ENCODE measurements at places on chromosomes 6 and 20.
A peak's percentile ranks its signal among the peaks of the same experiment; 100 is the strongest.

DNA sequence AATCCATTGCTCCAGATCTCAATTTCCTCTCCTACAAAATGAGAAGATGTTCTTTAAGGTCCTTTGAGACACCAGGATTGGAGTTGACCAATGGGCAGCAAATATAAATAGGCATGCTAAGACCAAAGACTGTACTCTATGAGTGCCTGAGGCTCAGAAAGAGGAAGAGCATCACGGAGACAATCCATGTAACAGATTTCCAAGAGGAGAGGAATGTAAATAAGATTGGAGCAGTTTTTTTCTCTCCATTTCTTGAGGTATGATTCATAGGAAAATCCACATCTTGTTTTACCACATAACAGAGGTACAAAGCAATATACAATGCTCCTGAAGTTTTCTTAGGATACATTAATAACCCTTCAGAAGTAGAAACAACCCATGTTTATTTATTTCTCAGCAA is 109.8 kb downstream of the UBE3D start:
- no peak for DNase-seq
- no peaks in the 10 kb centered on the region for H3K27me3 ChIP-seq
- no peak overlapping the region for H3K27ac ChIP-seq
- H3K4me3 ChIP-seq, result no peak overlapping the region
- peaks cover 7% of the 10 kb centered on the region for H3K36me3 ChIP-seq
- H3K4me1 ChIP-seq, result no peaks in the 10 kb centered on the region

GRCh38 chr6:107731422-107732319 is 92.4 kb downstream of the SCML4 start:
- H3K4me3 ChIP-seq, result peak overlapping the region; percentile 83
- H3K4me1 ChIP-seq, result peaks cover 69% of the 10 kb centered on the region
- peak overlapping the region; percentile 91 for H3K27ac ChIP-seq

- no peak overlapping the region for H3K4me3 ChIP-seq
- no peaks in the 10 kb centered on the region for H3K27me3 ChIP-seq
- no peaks in the 10 kb centered on the region for H3K36me3 ChIP-seq
- H3K27ac ChIP-seq, result no peak overlapping the region
- no peaks in the 10 kb centered on the region for H3K4me1 ChIP-seq
Measured at GRCh38 chr20:15789079-15789478, 784.2 kb downstream of the KIF16B start.

DNA sequence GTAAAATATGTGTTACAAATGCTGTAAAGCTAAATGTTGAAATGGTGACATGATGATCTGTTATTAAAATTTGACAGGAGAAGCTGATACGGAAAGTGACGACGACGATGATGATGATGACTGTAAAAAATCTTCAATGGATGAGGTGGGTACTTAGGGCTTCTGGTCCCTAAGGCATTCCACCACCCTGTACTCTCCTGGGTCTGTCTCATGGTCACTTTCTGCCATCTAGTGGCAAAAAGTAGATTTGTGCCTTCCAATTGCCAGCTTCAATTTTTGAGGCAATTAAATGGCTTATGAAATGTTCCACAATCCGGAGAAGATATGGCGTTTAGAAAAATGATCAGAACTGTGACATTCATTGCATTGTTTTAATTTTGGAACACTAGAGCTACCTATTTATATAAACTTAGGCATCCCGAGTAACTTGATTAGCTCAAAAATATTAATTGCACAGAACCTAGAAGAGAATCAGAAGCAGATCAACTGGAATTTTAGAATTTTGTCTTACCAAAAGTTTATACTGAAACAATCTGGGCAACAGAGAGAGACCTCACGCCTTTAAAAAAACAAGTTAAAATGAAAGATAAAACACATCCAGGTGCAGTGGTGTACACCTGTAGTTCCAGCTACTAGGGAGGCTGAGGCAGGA is 346.5 kb upstream of the PLCB4 start:
- no peaks in the 10 kb centered on the region for H3K27me3 ChIP-seq
- H3K4me1 ChIP-seq, result no peaks in the 10 kb centered on the region
- H3K4me3 ChIP-seq, result no peak overlapping the region
- H3K27ac ChIP-seq, result no peak overlapping the region
- DNase-seq, result no peak
- peaks cover 10% of the 10 kb centered on the region for H3K36me3 ChIP-seq

- H3K4me1 ChIP-seq, result peaks cover 91% of the 10 kb centered on the region
- peak overlapping the region; percentile 66 for H3K27ac ChIP-seq
- DNase-seq, result no peak
- H3K36me3 ChIP-seq, result peaks cover 74% of the 10 kb centered on the region
- H3K4me3 ChIP-seq, result peak overlapping the region; percentile 93
- no peaks in the 10 kb centered on the region for H3K27me3 ChIP-seq
Measured at GRCh38 chr6:24915641-24916040, 20.1 kb downstream of the RIPOR2 start.

GRCh38 chr6:11437824-11438459 is 99.6 kb upstream of the TMEM170B start:
- DNase-seq, result no peak
- H3K36me3 ChIP-seq, result no peaks in the 10 kb centered on the region
- H3K27ac ChIP-seq, result no peak overlapping the region
- peaks cover 7% of the 10 kb centered on the region for H3K4me1 ChIP-seq
- H3K4me3 ChIP-seq, result no peak overlapping the region

GRCh38 chr6:6742535-6742934 is 154.0 kb downstream of the LY86 start:
- peaks cover 1% of the 10 kb centered on the region for H3K36me3 ChIP-seq
- no peak overlapping the region for H3K27ac ChIP-seq
- no peak for DNase-seq
- no peaks in the 10 kb centered on the region for H3K4me1 ChIP-seq

DNA sequence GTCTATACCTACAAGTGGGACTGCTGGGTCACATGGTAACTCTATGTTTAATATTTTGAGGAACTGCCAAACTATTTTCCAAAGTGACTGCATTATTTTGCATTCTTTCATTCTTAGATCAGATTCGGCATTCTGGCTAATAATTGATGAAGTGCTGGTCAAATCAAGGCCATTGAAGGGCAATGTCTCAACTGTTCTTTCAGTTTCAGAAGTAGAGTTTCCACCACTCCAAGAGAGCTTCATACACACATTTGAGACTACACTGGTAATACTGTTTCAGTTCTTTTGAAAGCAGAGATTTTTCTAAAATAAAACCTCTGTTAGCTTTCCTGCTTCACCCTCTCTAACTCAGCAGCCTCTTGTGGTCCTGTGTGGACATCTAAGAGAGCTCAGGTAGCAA is 154.5 kb downstream of the CFAP61 start:
- no peak for DNase-seq
- no peaks in the 10 kb centered on the region for H3K36me3 ChIP-seq

DNA sequence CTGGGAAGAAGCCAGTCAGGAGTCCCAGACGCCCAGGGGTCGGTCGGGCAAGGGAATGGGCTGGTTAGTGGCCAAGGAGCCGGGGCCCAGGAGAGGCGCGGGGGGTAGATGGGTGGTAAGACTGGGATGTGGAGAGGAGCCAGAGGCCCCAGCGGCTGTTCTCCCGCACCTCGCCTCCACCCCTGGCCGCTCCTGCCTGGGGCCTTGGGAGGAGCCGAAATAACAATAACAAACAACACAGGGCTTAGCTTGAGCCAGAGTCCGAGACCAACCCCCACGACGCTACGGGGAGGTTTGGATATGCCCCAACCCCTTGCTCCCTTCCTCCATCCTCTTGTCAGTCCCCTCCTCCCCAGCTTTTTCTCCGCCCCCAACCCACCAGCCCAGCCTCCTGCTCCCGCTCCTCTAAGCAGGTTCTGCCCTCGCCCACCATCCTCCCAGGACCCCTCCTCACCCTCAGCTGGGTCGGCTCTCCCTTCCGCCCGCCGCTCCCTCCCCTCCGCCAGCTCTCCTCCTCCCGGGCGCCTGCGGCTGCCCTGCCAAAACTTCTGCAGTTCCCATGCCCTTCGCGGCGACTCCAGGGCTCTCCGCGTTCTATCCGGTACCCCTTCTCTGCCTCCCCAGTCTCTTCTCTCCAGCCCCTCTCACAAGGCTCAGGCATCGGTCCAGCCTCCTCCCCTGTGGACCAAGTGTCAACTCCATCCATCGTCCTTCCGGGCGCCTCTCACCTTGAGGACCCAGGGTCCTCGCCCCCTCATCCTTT is 1.1 kb downstream of the RNF39 start:
- H3K36me3 ChIP-seq, result peaks cover 9% of the 10 kb centered on the region
- no peak for DNase-seq
- H3K4me3 ChIP-seq, result peak overlapping the region; percentile 60
- no peak overlapping the region for H3K27ac ChIP-seq

- H3K4me3 ChIP-seq, result peak overlapping the region; percentile 95
- peak; percentile 30 for DNase-seq
- peaks cover 38% of the 10 kb centered on the region for H3K4me1 ChIP-seq
- no peaks in the 10 kb centered on the region for H3K27me3 ChIP-seq
- H3K36me3 ChIP-seq, result peaks cover 11% of the 10 kb centered on the region
- H3K27ac ChIP-seq, result peak overlapping the region; percentile 96
Measured at GRCh38 chr6:31822036-31822821, 5.3 kb upstream of the HSPA1B start.

DNA sequence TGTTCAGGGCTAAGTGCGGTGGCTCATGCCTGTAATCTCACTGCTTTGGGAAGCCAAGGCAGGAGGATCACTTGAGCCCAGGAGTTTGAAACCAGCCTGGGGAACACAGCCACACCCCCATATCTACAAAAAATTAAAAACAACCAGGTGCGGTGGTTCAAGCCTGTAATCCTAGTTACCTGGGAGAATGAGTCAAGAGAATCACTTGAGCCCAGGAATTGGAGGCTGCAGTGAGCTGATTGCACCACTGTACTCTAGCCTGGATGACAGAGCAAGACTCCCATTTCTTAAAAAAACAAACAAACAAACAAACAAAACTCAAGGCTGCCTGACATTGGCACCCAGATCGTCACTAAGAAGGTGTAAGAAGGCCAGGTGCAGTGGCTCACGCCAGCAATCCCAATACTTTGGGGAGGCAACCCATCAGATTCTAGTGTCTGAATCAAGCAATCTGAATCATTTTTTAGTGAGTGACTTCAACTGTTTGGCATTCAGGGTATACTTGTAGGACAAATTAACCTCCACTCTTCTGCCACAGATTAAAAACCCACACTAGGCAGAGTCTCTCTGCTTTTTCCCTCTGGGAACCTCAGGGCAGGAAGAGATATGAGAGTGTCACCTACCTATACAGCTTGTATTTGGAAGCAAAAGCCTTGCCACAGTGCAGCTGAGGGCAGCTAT is 6.1 kb downstream of the PLAGL2 start:
- no peak overlapping the region for H3K4me3 ChIP-seq
- DNase-seq, result no peak
- peaks cover 36% of the 10 kb centered on the region for H3K36me3 ChIP-seq
- H3K27ac ChIP-seq, result no peak overlapping the region

Measured in central memory CD8-positive, alpha-beta T cell (primary cell).